ENCODE measurements at places on chromosomes 6 and 20.

DNA sequence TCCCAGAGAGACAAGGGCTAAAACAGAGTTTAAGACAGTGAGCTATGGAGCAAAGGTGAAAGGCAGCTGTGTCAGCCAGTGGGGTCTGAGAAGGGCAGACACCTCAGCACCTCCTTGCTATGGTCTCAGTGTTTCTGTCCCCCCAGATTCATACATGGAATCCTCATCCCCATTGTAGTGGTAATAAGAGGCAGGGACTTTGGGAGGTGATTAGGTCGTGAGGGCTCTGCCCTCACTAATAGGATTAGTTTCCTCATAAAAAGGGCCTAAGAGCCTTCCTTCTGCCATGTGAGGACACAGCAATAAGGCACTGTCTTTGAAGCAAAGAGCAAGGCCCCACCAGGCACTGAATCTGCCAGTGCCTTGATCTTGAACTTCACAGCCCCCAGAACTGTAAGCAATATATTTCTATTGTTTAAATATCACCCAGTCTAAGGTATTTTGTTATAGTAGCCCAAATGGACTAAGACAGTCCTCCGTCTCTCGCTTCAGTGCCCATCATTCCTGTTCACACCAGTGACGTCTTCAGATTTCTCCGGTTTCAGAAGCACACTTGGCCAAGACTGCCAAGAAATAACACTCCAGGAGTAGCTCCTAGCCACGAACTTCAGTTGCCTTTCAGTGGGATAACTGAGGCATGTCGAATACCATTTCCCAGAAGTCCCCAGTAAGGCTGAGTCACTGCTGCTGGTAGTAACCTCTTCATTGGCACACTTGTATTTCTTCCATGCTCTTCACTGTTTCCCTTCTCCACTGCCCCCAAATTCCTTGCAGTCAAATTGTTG, 32.8 kb downstream of the SLC13A3 start:
- no peak for DNase-seq

DNA sequence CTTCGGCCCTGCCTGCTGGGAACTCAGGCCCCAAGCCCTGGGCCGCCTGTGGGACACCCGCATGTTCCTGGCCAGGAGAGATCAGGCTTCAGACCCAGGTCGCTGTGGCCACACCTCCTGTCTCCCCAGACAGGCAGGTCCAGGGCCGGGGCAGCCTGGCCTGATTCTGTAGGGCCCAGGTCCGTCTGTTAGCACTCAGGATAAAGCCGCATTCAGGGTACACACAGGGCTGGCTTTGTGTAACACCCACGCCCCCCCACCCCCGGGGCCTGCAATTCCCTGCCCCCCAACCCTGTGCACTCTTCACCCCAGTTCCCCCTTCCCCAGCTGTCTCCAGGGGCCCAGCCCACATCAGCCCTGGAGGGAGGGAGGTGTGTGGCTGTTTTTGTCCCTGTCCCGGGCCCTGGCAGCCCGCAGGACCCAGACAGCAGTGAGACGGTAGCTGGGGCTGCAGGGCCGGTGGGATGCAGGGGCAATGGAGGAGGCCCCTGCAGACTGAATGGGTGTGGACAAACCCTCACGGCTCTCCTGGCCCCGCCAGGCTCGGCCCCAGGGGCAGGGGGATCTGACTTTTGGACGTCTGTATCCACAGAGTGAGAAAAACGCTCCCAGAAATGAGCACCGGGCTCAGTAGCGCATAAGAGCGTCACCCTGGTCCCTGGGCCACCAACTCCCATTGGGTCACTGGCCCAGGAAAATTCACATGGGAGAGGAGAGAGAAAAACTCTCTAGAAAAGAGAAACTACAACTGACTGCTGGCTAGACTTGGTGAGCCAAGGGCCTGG, 42.4 kb upstream of the ZBP1 start:
- peak; percentile 55 for DNase-seq

DNA sequence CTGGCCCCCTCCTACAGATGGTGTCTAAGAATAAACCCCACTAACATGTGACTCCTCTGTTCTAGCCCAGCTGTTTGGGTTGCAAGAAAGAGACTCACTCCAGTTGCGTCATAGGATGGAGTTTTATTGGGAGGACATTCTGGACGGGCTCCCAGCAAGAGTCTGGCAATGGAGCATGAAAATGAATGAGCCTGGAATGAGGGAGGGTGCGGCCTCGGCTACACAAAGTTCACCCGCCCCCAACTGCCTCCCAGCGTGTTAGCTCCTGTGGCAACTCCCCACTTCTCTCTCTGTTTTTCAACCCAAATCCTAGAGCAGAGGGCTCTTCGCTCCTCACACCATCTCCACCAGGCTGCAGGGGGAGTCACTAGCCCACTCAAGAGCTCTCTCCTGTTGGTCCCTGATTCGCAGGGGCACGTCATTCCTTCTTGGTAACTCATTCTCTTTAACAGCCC, 5.1 kb upstream of the ADAM33 start:
- DNase-seq = no peak

DNA sequence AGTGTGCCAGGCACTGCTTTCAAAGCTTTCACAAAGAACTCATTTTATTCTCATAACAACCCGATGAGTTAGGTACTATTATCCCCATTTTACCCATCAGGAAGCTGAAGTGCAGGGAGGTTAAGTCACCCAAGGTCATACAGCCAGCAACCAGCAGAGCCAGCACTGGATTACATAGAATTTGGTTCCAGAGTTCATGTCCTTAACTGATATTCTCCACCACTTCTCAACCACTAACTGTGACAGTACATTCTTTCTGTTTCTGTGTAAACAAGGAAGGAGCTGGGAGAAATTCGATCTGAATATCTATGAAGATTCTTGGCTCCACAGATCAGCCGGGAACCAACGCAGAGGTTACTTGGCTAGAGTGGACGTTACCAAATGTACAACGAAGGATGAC, 98.0 kb downstream of the KIF16B start:
- DNase-seq = no peak

DNA sequence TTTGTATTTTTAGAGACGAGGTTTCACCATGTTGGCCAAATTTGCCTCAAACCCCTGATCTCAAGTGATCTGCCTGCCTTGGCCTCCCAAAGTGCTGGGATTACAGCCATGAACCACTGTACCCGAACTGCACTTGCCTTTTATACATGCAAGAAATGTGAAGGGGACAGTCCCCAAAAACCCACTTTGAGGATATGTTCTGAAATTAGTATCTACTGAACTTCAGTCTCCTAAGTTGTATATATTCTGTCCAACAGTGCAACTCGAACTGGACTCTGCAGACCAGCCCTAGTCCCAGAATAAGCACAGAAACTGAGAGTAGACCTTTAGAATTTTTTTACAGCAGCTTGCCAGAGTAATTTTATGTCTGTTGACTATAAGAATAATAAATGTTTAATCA, 28.5 kb downstream of the BACH2 start:
- DNase-seq = no peak

DNA sequence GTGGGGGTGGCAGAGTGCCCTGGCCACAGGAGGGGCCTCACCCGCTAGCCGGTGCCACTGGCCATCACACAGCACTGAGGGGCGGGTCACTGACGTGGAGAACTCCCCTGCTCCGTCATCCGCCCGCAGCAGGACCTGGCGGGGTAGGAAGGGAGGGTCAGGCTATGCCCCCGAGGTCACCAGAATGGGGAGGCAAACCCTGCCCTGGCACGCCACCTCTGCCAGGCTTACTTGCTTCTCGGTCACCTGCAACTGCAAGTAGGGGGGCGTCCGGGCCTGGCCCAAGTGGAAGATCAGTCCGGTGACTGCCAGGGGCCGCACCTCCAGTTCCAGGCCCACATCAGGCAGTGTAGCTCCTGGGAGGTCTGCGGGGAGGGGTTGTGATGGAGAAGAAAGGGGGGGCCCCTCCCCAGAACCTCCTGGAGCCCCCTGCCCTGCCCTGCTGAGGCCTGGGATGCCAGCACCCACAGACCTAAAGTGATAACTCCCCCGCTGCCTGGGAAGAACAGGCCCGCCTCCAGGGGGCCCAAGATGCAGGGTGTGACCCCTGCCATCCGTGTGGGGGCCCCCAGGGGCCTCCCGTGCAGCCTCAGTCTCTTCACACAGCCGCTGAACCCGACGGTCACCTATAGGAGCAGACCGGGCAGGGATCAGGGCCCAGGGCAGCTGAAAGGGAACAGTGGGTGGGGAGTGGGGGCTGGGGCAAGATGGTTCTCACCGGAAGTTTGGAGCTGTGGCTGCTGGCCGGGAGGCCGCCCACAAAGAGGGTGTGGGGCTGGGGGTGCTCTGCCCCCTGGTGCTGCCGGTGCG, 7.4 kb downstream of the ADRM1 start:
- DNase-seq = no peak

DNA sequence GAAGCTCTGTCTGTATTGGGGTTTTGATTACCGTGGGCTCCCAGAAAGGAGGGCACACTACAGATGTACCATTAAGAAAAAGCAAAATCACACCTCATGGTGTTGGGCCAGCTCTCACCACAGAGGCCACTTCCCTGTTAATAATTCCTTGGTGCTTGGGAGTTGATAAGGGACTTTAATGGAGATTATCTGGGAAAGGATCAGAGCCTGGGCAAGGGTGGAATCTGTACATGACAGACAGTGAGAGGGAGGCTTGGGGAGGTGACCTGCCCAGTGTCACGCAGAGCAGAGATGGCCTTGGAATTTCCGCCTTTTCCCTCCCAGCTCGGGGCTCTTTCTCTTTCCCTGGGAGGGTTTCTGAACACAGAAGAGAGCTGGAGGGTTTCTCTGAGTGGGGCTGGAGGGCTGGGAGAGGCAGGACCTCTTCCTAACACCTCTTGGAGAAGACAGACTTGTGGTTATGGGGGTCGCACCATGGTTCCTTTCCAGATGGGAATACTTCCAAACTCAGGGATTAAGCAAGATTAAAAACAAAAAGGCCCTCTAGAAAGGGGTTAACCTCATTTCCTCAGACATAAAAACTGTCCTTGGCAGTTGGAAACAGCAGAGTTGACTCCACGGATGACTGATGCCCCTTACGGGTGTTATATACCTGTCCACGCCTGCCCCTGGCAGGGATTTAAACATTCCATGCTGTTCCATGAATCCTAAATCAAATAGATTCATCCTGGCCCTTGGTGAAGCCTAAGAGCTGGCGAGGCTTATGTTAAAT, 16.8 kb upstream of the KCNK16 start:
- DNase-seq = no peak

All from islet precursor cell (in vitro differentiated cells).